ENCODE measurements at places on chromosomes 6 and 20.

GRCh38 chr6:11203306-11204004 is 29.0 kb downstream of the NEDD9 start:
- DNase-seq = no peak

GRCh38 chr6:53588816-53589509 is 44.1 kb upstream of the GCLC start:
- DNase-seq = no peak

- no peak for DNase-seq
These were observed 77.0 kb downstream of the RNF144B start for GRCh38 chr6:18464176-18464575.

DNA sequence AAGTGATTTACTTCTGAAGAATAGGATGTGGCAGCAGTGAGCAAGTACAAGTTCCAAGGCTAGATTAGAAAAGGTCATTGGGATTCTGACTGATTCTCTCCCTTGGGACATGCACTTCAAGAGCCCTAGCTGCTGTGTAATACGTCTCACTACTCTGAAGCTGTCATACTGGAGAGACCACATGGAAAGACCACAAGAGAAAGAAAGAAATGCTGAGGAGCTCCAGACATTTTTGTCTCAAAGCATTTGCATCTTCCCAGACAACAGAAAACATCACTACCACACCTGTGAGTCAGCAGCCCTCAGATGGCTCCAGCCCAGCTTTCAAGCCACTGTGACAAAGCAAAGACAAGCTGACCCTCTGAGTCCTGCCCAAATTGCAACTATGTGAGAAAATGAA is 20.7 kb downstream of the TENT5A start:
- peak; percentile 77 for DNase-seq

DNA sequence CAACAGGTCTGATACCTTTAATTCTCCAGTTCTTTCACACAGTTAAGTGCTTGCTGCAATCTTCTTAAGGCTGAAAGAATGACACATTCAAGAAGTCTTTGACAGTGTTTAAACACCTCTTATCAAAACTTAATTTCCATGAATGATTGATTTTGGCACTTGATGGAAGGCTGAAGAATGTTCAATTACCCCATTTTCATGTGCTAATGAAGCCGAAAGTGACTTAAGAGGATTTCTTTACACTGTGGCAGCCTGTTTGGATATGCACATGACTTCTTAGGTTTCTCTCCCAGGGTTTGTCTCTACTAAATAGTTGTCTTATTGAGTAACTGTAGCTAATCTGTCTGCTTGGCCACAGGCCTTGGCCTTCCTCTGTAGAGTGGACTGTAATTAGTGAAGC is 81.1 kb upstream of the PRDM1 start:
- DNase-seq = no peak

GRCh38 chr20:29302979-29303644 is 1954.4 kb upstream of the DEFB115 start:
- no peak for DNase-seq

DNA sequence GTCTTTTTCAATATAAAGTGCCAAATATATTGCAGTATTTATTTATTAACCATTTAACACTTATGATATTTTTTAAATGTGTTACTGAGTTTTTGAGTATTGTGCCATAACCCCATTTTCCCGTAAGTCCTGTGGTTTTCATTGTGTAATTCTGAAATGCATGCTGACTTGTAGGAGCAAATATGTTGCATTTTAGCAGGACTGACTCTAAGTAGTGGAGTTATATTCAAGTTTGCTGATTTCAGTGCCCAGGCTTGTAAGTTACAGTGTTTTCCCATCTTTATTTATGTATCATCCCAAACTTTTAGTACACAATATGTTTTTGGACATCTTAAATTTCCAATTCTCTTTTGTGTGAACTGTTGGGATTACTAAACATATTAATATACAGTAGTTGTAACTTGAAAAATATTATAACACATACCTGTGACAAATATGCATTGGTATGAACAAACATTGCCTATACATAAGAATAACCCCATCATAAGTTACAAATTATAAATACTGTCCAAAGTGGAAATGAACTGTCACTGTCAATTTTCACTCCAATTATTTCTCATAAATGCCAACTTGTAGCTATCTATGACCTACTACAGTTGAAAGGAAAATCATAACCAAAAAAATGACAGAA is 179.3 kb upstream of the RUNX2 start:
- no peak for DNase-seq

GRCh38 chr6:129429956-129430355 is 280.0 kb downstream of the ARHGAP18 start:
- no peak for DNase-seq

DNA sequence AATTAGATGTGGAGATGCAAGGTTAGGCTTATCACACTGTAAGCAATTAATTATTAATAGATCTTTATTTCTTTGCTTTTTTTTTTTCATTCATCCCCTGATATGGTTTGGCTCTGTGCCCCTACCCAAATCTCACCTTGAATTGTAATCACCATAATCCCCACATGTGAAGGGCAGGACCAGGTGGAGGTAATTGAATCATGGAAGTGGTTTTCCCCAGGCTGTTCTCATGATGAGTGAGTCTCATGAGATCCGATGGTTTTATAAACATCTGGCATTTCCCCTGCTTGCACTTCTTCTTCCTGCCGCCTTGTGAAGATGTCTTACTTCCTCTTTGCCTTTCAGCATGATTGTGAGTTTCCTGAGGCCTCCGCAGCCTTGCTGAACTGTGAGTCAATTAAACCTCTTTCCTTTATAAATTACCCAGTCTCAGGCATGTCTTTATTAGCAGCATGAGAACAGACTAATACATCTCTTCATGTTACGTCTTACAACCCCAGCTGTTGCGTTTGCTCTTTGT is 333.8 kb downstream of the CDH26 start:
- DNase-seq = no peak

DNA sequence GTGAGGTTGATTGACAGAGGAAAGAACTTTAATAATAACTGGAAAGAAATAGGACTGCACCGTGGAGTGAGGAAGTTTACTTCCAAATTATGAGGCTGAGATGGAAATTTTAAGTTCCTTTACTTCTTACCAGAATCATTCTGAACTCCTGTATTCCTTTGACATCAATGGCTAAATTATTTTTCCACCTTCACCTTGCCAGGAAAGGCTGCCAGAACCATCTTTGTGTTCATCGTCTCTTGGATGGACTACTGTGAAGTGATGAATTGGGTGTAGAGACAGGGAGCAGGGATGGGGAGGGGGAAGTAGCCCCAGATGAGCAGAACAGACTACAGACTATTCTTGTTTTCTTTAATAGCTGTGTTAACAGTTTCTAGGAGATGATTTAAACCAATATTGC is 102.1 kb upstream of the CEP162 start:
- DNase-seq = no peak

DNA sequence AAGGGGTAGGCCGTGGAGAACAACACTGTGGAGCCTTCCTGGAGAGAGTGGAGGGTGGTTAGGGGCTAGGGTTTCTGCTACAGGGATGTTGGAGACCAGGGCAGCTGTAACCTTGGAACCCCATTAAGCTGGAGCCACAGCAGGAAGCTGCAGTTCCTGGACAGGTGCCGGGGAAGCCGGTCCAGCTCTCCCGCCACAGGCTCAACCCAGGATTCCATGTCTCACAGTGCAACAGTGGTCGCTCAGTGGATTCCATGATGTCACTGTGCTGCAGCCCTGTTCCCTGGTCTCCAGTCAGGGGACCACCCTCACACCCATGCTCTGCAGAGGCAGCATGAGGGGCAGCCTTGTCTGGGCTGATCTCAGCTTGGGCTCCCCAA is 264.6 kb upstream of the CDYL start:
- DNase-seq = no peak

GRCh38 chr6:161736781-161737292 is 463.0 kb upstream of the AGPAT4 start:
- no peak for DNase-seq

DNA sequence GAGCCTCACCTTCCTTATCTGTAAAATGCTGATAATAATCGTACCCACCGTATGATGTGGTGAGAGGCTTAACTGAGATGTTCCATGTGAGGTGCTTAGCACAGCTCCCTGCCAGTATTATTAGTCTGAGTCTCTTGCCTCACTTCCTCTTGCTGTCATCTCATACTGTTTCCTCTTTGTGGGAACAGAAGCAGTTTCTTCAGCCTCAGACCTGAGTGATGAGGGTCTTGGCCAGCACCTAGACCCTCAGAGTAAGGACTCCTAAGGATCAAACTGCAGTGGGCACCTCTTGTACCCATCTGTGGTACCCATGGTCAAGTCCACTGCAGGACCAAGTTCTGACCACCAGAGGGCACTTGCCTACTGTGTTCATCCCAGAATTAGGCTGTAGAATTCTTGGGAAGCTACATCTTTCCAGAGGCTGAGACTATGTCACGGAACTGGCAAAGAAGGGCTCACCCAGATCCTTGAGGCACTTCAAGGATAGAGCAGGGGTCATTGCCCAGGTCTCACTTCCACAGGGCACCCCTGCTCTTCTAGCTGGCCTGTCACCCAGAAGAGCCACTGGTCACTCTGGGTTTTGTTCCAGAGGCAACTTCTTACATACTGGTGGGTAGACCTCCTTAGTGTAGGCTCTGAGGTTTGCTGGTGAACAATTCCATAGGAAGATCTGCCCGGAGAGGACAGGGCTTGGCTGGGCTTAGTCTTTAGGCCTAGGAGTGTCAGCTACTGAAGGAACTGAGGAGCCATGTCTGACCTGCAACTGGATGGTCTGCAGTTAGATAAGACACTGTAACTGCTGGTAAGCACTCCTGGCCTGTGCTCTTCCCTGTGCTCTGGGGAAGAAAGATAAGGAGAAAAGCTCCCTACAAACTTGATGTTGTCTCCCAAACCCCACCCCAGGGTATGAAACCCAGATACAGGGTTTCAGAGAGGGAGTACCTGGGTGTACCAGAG is 20.6 kb upstream of the SGK2 start:
- peak; percentile 63 for DNase-seq

GRCh38 chr6:42091718-42092023 is 41.3 kb downstream of the TAF8 start:
- no peak for DNase-seq

DNA sequence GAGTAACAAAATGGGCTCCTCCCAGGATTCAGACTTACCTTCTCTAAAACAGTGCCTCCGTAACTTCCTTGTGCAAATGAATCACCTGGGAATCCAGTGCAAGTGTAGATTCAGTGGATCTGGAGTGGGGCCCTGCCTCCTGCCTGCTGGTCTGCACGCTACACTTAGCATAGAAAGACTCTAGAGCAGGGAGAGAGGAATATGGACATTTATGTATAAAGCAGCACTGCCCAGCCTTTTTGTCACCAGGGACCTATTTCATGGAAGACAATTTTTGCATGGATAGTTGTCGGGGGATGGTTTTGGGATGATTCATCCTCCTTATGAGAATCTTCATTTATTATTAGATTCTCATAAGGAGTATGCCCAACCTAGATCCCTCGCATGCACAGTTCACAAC is 42.3 kb upstream of the L3MBTL3 start:
- no peak for DNase-seq

- peak; percentile 88 for DNase-seq
These were observed 13.8 kb downstream of the RNF144B start for GRCh38 chr6:18400831-18401446.

GRCh38 chr20:21259346-21259745 is 43.8 kb upstream of the XRN2 start:
- DNase-seq = no peak

- no peak for DNase-seq
These were observed 682 bp upstream of the ZSCAN9 start for GRCh38 chr6:28224131-28225055.

- DNase-seq = no peak
These were observed 8.5 kb upstream of the SLCO4A1 start for GRCh38 chr20:62633598-62634329.

- no peak for DNase-seq
These were observed 61.1 kb upstream of the GLP1R start for GRCh38 chr6:38987503-38987902.

- no peak for DNase-seq
These were observed 18.8 kb downstream of the LATS1 start for GRCh38 chr6:149699150-149699549.

- no peak for DNase-seq
These were observed 76.4 kb downstream of the TMEM242 start for GRCh38 chr6:157246771-157247484.

- DNase-seq = no peak
These were observed 212.3 kb upstream of the LAMP5 start for GRCh38 chr20:9302091-9302462.

DNA sequence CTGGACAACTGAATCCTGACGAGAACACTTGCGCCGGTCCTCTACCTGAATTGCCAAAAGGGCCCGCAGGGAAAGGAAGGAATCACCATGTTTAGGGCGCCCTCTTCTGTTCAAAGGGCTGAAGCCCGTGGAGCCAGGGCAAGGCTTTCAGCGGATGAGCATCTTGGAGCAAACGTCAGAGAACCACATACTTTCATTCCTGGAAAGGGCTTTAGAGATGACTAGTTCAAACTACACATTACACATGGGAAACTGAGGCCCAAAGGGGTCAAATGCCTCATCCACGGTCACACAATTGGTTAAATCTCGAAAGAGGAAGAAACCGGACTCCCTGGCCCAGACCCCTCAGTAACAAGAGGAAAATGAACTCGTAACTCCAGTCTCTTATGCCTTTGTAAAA is 11.5 kb upstream of the ZNF133 start:
- DNase-seq = peak; percentile 80

DNA sequence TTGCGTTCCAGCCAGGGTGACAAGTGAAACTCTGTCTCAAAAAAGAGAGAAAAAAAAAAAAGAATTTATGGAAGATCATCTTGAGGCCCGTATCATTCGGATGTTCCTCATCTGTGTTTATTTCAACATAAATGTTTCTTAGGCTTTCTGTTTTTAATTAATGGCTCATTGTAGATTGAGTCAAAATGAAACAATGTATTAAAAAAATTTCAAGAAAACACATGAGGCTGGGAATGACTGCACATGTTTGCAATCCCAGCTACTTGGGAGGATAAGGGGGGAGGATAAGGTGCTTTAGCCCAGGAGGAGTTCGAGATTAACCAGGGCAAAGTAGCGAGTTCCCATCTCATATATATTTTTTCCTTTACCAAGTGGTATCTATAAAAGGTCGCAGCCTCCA is 47.3 kb downstream of the ITCH start:
- DNase-seq = no peak

DNA sequence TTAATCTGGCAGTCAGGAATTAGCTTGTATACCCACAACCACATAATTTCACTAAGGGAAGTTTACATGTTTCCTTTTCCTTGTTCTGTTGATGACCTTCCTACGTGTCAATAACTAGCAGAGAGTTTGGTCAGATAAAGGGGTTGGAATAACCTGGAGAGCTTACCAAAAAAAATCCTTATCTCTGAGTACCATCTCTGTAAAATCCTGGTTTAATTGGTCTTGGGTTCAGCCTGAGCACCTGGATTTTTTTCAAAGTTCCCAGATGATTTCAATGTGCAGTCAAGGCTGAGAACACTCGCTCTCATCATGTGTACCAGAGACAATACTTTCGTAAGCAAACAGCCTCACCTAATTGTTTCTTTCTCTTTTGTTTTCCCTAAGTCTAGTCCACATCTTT is 483.8 kb upstream of the FLRT3 start:
- no peak for DNase-seq

DNA sequence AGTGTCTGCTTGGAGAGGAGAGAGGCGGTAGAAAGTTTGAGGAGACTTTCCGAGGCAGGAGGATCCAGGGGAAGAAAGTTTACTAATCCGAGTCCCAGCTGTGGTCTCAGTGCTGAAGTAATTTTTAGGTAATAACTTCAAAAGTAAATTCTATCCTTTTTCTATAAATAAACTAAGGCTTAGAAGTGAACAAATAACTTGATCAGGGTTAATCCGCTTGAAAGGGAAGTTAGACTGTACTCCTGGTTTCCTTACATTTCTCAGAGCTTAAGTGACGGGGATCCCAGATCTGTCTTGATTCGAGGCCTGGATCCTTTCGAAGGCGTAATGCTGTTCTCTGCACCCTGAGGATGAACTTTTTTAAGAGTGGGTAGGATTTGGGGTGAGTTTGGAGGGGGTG is 2.6 kb downstream of the STK35 start:
- no peak for DNase-seq

Measured in M059J (cell line).